ENCODE measurements at places on chromosomes 2 and 18.

GRCh38 chr2:27808418-27808817, 36.9 kb downstream of the MRPL33 start:
- no peak for DNase-seq

DNA sequence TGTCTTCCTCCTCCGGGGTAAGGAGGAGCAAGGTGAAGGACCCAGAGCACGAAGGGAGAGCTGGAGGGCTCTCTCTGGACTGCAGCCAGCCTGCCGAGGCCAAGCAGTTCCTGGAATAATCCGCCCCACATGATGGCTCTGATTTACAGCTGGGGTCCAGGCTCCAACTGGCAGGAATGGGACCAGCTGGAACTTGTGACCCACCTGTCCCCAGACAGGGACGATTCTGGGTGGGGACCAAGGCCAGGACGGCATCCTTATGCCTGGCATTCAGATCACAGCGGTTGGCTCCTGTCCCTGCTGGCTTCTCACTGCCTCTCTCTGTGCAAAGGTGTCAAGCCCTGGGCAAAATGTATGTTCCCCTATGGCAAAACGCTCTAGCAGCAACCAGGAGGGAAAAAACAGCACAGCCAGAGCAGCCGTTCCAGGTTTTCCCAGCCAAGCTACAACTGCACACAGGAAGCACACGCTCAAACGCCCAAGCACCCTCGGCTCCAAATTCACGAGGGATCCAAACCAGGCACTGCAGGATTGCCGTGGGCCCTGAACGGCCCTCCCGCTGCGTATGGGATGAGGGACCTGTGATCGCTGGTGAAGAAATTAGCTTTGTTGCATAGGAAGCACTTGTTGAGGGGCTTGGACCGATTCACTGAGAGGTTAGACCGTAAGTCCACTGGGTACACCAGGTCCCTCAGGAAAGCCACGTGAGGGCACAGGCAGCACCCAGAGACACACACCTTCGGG, 35.8 kb downstream of the FAM178B start:
- DNase-seq = no peak

- no peak for DNase-seq
Measured at GRCh38 chr2:174606336-174606735, 8.7 kb upstream of the WIPF1 start.

DNA sequence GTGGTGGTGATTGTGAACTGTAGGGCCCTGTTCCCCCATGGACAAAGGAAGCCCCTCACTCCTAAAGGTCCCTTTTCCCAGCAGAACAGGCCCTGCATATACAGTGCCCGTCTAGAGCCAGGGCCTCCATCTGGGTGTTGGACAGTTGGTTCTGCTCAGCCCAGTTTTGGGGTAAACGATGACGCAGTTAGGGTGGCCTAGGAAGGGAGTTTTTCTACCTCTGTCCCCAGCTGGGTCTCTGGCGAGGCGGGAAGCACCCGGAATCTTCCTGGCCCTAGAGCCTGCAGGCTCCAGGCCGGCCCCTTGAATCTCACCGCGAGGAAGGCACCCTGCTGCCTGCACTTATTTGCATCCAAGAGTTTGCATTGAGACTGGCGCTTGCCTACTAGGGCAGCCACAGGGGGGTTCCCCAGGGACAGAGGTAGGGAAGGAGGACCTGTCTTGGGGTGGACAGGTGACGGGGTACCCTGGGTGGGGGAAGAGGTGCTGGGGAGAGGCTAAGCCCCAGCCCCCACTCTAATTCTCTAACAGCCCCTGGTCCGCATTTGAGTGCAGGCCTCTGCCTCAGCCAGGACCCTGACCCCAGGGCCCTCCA, 529 bp upstream of the MTA3 start:
- no peak for DNase-seq

DNA sequence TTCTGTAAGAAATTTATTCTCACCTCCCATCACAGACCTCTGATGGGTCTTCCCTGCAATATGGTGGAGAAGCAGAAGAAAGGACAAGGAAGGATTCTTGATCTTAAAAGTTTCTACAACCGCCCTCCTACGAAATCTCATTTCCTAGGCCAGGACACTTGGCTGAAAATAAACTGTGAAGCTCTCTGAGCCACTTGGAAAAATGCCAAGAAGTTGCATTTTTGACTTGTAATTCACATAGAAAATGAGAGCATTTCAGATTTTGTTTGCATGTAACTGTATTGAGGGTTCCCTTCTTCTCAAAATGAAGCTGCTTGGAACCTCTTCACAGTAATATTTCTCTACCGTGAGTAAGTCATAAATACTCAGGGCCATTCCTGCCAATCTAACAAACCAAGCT, 458.3 kb upstream of the SLC14A2 start:
- DNase-seq = no peak
